ENCODE measurements at places on chromosomes 13 and 19.

- DNase-seq, result no peak
These were observed 98.8 kb downstream of the ING1 start for GRCh38 chr13:110812121-110812868.

DNA sequence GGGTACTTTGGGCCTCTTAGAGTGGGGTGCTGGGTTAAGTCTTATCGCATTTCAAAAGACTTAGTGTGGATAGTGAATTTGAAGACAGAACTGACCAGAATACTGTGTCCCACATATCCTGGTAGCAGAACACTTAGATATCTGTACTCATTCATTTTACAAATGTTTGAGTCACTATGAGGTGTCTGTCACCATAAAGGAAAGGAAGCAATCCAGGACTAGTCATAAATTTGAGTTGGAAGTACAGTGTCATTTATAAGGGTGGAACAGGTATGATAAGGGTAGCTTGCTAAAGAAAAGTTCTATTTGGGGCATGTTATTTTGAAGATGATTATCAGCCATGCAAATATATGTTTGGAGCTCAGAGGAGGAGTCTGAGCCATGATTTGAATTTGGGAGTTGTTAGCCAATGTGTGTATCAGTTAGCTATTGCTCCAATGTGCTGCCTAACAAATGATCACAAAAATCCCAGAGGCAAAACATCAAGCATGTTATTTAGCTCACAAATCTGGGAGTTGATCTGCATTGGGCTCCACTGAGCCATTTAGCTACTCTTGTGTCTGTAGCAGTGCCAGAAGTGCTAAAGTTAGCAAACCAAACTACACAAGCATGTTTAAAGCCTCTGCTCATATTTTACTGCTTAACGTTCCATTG is 20.3 kb downstream of the ZNF699 start:
- peak; percentile 51 for DNase-seq

DNA sequence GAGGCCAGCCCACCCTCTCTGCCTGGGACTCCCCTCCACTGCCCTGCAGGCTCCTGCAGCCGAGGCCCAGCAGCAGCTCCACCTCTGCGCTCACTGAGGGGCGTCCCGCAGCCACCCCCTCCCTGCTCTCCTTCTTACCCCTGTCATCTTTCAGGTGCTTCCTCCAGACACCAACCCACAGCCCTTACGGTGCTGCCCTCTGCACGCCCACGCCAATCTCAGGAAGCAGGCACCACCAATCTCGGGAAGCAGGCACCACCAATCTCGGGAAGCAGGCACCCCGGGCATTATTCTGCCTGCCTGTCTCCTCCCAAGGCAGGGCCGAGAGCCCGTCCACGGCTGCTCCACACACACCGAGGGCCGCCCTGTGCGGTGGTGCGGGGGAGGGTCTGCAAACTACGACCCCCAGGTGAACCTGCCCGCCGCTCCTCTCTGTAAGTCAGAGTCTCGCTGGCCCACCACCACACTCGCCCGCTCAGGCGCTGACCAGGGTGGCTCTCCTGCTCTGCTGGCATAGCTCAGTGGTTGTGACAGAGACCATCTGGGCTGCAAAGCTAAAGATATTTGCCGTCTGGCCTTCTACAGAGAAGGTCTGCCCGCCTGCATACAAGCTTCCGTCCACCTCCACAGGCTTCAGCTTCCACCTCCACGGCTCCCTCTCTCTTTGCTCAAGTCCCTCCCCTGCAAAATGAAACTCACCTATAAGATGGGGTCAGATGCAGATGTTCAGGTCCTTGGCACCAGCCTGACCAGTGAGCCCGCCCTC is 2.9 kb downstream of the LSM7 start:
- no peak for DNase-seq

DNA sequence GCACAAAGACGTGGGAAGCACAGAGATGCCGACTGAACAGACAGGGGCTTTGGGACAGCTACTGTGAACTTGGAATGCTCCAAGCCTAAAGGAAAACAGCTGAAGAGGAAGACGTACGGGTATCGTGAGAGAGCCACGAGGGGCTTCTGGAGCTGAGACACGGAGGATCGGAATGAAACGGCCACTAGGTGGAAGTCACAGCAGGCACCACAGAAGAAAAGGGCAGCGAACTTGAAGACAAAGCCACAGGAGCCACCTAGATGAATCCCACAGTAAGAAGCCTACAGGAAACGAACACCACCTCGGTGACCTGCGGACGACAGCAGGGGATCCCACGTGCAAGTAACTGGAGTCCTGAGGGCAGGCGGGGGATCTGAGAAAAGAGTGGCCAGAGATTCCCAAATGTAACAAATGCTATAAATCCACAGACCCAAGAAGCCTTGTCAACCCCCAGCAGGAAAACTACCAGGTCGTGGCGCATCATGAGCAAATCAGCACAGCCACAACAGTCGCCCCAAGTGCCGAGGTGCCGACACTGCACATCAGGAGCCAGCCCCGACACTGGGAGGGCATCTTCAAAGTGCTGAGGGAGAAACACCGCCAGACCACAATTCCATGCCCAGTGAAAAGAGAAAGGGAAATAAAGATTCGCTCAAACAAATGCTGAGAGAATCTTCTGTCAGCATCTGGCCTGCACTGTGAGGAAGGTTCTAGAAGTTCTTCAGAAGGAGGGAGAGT is 39.3 kb upstream of the ISYNA1 start:
- no peak for DNase-seq

DNA sequence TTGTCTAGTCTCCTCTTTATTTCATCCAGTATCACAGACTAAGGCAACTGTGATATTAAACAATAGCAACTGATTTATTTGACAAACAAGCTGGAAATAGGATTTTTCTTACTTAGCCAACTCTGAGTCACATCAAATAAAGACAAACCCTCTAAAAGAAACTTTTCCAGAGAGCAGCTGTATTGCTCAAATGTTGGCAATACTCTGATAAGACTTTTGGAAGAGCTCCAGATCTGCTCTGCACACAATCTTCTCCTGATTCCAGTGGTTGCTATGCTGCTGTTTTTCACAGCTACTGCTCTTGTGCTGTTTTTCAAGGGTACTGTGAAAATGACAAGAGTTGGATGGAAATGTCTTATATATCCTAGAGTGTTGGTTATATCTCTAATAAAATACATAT is 1479.2 kb downstream of the SLITRK5 start:
- no peak for DNase-seq

DNA sequence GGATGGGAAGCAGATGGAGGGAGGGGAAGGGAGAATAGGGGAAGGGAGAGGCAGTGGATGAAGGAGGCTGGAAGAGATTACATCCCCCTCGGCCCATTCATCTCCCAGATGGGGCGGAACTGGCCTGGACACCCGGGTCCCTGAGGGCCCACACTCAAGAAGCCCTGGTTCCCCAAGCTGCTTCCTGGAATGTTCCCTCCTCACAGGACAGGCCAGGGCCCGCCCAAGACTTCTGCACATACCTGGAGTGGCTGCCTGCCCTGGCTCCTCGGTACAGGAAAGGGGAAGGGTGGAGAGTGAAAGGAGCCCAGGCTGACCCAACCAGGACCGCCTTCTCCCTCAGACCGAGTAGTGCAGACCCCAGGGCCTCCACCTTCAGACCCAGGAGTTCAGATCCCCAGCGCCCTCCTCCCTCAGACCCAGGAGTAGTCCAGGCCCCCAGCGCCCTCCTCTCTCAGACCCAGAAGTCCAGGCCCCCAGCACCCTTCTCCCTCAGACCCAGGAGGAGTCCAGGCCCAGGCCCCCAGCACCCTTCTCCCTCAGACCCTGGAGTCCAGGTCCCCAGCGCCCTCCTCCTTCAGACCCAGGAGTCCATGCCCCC is 489 bp downstream of the NTF4 start:
- DNase-seq, result no peak

- DNase-seq, result no peak
These were observed 9.1 kb upstream of the C19orf12 start for GRCh38 chr19:29724102-29724641.

DNA sequence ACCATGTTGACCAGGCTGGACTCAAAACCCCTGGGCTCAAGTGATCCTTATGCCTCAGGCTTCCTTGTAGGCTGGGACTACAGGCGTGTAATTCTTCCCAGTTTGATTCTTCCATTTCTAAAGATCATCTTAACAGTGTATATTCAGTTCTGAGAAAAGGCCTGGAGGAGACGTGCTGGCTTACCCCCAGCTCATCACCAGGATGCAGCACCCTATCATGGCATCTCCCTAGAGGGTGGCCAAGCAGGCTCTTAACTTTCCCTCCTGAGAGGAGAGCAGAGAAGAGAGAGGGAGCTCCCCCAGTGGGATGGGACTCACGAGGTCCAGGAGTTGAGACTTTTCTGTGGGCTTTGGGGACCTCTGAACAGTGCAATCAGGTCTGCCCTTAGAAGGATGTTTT is 2.1 kb upstream of the TUBA3C start:
- DNase-seq, result no peak

DNA sequence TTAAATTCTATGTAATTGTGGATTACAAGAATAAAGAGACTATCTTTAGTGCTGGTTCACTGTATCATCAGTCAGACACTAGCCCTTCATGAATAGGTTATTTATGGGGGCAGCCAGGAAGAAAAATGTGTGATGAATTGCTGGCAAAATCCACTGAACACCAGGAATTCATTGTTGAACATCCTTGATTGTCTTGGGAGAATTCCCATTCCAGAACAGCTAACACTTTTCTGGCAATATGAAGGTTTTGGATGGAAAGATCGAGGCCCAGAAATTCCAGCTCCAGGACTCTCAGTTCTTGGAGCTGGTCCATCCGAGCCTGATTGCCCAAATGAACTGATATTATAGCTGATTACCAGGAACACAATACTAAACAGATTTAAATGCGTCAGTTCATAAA is 11.5 kb upstream of the SPART start:
- no peak for DNase-seq

DNA sequence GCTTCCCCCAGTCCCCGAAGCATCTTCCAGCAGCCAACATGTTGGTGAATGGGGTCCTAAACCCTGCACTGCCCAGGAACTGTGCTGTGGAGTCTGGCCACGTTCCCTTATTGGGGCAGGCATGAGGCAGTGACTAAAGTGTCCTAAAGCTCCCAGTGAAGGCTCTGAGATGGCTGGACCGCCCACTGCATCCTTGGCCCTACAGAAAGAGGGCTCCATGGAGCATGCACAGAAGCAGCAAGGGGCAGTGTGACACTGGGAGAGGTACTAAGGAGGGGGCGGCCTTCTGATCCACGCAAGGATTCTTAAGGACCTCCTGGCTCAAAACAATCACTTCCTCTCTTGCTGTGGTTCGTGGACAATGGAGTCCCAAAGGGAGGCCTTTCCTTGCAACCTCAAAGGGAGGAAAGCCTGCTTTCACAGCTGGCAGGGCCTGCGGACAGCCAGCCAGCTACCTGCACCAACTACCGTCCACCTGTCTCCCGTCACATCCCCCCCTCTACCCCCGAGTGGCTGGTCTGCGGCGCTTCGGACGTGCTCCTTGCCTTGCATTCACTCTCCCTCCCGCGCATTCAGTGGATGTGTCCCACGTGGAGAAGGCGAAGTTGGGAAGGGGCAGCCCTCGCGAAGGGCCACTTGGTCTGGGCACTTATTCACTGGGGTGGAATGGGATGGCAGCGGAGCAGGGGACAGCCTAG is 63.9 kb upstream of the STARD13 start:
- peak; percentile 78 for DNase-seq

GRCh38 chr13:108700422-108701170 is 71.2 kb downstream of the MYO16 start:
- DNase-seq, result no peak

GRCh38 chr19:30163663-30164062 is 208.5 kb upstream of the ZNF536 start:
- no peak for DNase-seq

GRCh38 chr13:50376895-50377575 is 361.8 kb downstream of the KCNRG start:
- no peak for DNase-seq

DNA sequence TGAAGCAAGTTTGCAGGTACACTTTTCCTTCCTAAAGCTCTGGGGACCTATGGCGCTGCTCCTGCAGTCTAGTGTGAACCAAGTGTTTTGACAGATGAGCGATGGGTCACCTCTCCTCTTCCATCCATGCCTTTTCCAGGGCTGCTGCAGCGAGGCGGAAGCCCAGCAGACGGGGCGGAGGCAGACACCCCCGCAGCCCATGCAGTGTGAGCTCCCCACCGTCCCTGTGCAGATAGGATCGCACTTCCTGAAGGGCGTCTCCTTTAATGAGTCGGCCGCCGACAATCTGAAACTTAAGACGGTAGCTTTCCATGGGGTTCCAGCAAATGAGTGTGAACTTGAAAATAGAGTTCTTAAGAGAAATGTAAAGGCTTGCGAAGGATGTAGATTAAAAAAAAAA is 37.1 kb upstream of the GPI start:
- DNase-seq, result no peak

GRCh38 chr13:45104261-45104660 is 16.0 kb upstream of the GTF2F2 start:
- no peak for DNase-seq

DNA sequence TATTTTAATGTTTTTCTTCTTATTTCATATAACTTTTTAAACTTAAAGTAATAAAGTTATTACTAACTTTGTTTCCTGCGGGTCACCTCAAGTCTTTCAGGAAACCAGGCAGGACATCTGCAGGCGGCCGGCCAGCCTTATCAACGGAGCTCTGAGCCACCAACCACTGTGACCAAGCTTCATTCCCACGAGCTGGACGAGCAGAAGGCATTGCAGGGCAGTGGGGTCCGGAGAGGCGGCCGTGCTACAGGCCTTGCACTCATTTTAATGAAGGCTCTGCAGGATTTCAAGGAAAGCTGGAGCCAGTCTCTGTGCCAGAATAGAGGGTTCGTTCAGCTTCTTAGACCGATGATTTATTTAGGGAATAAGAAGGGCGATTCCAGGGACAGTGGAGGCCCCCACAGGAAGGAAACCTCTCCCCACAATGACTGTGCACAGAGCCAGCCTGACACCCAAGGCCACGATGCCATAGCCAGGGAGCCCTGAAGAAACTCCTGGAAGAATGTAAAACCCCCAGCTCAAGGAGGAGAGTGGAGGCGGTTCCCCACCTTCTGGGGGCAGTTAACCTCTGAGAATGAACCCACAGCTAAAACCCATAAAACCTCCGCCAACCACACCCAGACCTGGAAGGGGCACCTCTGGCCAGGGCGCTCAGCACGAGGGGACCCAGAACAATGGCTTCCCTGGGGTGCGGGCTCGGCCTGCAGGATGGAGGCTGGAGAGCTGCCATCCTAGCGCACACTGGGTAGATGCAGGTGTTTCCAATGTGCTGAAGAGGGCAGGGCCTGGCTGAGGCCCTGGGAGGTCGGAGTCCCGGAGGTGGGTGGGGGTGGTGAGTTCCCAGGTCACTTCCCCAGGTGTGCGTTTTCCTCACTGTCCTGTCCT is 75.0 kb downstream of the RASA3 start:
- no peak for DNase-seq

DNA sequence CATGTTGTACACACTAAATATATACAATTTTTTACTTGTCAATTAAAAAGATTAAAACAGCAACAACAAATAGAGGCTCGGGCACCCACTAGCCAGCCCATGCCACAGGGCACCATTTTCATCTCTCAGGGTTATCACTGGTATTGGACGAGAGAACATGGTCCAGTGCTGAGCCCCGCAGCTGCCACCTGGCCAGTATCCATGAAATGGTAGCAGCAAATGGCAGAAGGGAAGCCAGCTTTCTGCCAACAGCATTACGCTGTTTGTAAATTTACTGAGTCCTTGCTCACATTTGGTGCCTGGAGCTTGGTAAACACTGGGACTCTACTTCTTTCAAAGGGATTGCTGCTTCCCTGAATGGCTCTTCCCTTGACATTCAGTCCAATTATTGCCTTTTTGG is 87.9 kb upstream of the WASF3 start:
- no peak for DNase-seq

Data from RKO (cell line).